ENCODE measurements at places on chromosomes 7 and 10. TPM values are rescaled to one million over a fixed set of nuclear protein-coding genes. Genes with fewer than 3 reads are reported as not detected.

SLC16A12 gene
- polyA plus RNA-seq = 1.4 TPM

PAX4 gene
- polyA plus RNA-seq = not detected

LIPJ gene
- not detected for polyA plus RNA-seq

- no peak for DNase-seq
These were observed 3.3 kb downstream of the IL2RA start for GRCh38 chr10:6058682-6059475.

AKR1C4 gene
- not detected for polyA plus RNA-seq

GRCh38 chr10:118032564-118032963, 14.2 kb downstream of the RAB11FIP2 start:
- DNase-seq = no peak

DNA sequence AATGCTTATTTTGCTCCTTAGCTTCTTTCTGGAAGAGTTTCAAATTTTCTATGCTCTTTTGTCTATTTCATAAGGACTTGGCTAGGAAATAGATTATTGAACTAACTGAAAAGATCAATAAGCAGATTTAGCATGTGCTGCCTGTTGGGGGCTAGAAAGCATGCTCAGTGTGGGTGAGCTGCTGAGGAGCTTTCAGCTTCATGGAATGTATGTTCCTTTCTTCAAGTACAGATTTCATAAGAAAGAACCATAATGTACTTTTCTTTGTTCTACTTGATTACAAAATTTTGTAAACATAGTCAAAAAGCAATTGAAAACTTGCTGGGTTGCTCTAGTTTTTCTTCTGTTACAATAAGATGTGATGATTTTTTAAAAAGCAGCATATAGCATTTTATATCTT, 73.8 kb downstream of the TAF3 start:
- DNase-seq = no peak

GRCh38 chr10:88147000-88147798, 283.8 kb downstream of the PTEN start:
- DNase-seq = no peak

DNA sequence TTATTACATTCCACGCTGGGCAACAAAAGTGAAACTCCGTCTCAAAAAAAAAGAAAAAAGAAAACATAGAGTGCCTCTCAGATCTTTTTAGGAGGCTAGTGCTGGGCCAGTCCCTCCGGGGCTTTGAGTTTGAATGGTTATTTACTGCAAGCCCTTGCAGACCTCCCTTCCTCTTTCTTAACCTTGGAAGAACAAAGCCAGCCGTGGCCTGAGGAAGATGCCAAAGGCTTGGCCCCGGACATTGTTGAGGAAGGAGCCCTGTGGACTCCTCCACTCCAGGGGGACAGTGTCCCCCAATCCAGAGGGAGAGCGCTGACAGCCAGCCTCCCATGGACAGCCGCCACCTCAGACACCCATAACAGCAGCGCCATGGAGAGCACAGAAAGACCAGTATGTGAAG, 5.0 kb downstream of the TSPAN33 start:
- DNase-seq = no peak

VAX1 gene
- not detected for polyA plus RNA-seq

GRCh38 chr10:85811405-85811804, 555.2 kb downstream of the GRID1 start:
- DNase-seq = no peak

DNA sequence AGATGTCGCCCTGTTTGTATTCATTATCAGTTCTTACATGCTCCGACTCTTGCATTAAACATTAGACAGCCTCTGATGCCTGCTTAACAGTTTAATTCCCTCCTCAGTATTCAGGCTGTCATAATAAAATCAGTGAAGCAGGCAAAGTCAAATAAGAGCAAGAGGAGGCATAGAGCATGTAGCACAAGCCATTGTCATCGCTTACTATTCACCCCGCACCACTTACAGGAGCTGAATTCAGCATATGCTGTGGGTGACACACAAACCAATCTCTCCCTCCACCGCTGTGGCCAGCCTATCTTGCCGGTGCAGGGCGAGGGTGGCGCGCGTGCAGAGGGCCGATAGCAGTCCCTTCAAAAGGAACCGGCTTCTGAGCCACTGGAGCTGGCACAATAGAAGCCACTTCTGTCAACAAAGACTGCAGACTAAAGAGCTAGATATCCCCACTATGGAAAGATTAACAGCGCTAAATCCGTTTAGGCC, 433.2 kb upstream of the MGMT start:
- DNase-seq = no peak

DNA sequence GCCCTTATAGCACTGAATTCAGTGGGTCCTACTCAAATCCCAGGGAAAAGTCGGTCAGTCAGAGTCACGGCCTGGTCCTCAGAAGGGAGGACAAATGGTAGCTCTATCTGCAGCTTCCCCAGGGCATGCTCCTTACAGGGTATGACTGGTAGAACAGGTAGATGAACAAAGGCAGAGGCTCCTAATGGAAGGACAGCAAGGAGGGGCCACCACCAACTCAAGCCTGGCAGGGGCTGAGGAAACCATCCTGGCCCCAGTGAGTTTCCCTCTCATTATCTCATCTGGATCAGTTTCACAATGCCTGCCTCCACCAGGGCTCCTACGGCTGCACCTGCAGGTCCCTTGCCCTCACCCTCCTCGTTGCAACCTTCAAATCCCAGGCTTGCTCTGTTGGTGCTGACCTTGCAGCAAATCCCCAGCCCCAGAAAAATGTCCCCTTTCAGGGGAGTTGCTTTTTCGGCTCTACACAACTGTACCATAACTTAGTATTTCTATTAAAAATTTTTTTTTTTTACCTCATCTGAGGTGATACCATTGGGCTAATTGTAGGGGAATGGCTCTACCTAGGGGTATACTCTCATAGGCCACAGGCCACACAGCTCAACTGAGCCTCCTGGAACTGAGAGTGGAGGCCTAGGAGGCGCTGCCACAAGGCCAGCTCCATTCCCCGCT, 2.4 kb upstream of the MYO1G start:
- no peak for DNase-seq

STEAP4 gene
- polyA plus RNA-seq = not detected

SPDYE2 gene
- polyA plus RNA-seq = not detected

GRCh38 chr7:99498546-99498944, 1.5 kb downstream of the ZNF394 start:
- no peak for DNase-seq

PRRT4 gene
- not detected for polyA plus RNA-seq

DNA sequence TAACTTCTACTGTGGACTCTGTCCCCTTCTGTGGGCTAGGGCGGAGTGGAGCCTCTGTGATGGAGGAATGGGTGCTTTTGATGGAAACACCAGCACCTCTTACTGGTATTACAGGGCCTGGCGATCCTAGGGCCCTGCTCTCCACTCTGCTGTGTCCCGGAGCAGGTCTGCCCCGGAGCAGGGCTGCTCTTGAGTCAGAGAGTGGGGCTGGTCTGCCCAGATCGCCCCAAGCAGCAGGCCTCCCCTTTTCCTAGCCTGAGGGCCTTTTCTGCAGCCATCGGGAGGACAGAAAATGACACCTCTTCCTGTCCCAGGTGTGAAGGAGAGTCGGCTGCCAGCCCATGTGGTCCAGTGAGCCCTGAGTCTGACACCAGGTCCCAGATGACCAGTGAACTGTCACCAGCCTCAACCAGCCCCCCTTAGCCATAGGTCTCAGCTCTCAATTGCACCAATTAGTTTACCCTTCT, 1.4 kb downstream of the ZNF282 start:
- no peak for DNase-seq

DNA sequence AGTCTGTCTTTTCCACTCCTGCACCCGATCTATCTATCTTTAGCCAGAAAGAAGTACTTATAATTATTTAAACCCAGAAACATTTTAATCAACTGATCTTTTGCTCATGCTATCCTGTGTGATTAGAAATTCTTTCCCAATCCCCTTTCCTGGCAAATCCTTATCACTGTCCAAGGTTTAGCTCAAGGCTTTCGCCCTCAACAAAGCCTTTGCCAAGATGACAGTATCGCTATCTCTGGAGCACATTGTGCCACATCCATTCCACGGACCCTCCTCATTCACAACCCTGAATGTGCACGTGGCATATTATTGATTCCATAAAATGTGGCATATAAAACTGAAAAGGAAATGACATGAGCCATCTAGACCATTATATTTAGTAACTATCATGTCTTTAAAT, 71.3 kb downstream of the PTN start:
- no peak for DNase-seq

TMEM140 gene
- 0.23 TPM for polyA plus RNA-seq

- DNase-seq = no peak
These were observed 94.7 kb downstream of the SORBS1 start for GRCh38 chr10:95466436-95466835.

DNA sequence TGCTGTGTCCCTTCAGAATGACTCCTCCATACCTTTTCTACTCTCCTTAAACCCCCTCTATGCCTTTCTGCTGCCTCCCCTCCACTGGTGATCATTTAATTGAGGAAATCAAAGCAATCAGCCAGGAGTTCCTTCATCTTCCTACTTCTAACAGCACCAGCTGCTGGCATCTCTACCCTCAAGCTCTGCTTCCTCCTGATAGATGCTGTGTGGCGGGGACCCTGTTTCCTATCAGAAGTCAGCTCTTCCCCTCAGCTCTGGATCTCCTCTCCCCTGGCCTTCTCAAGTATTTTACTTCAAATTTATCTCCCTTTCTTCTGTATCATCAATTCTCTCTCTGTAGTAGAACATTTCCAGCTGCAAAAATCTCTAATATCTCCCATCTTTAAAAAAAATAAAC, 183.7 kb downstream of the ELMO1 start:
- DNase-seq = no peak

- peak; percentile 35 for DNase-seq
These were observed 327.6 kb downstream of the TNS3 start for GRCh38 chr7:47254081-47254977.

GRCh38 chr7:78605119-78605518, 806.5 kb downstream of the PHTF2 start:
- DNase-seq = peak; percentile 35

CHRM2 gene
- 77.9 TPM for polyA plus RNA-seq

IGFBP3 gene
- 692 TPM for polyA plus RNA-seq

ELFN1 gene
- polyA plus RNA-seq = 7.8 TPM

GRCh38 chr7:87474533-87475358, 734 bp downstream of the ABCB4 start:
- DNase-seq = no peak

GRCh38 chr7:136062625-136063325, 85.6 kb upstream of the MTPN start:
- no peak for DNase-seq

DNA sequence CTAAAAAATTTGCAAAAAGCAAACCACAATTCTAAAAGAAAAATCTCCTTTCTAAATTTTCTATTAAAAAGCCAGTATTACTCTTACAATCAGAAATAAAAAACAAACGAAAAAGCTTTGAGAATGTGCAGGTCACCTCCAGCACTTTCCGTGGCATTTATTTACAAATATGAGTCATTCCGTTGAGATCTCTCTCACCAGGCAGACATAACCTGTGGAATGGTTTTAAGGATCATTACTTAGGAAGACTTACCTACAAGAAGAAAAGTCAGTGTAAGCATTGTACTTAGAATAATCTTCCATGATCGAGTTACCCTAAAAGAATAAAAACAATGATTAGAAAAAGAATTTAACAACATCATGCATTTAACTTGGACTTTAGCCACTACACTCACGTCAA, 3.3 kb downstream of the SUN3 start:
- no peak for DNase-seq

- no peak for DNase-seq
These were observed 972.8 kb upstream of the ZNF722 start for GRCh38 chr7:63025815-63026214.

DNA sequence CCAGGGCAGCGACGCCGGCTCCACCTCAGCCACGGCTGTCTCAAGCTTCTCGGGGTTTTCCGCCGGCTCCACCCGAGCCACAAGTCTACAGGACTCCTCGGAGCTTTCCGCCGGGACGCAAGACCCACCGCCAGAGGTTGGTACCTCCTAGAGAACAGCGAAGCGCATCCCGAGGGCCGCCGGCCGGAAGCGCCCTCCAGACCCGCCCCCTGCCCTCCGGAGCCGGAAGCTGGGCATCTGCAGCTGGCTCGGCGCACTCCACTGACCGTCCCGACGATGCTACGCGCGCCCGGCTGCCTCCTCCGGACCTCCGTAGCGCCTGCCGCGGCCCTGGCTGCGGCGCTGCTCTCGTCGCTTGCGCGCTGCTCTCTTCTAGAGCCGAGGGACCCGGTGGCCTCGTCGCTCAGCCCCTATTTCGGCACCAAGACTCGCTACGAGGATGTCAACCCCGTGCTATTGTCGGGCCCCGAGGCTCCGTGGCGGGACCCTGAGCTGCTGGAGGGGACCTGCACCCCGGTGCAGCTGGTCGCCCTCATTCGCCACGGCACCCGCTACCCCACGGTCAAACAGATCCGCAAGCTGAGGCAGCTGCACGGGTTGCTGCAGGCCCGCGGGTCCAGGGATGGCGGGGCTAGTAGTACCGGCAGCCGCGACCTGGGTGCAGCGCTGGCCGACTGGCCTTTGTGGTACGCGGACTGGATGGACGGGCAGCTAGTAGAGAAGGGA, at the start of gene MINPP1:
MINPP1 (plus strand) TSS at position 254 of the 726 bp plus-strand sequence; CDS start at position 277, 23 bp downstream.
- peak; percentile 84 for DNase-seq

GRCh38 chr7:139768249-139768824, 9.5 kb downstream of the HIPK2 start:
- DNase-seq = no peak

GRCh38 chr10:4763960-4764428, 62.0 kb upstream of the AKR1E2 start:
- peak; percentile 87 for DNase-seq

- DNase-seq = no peak
These were observed 219.3 kb upstream of the GLI3 start for GRCh38 chr7:42456267-42456666.

GRCh38 chr10:11331726-11332125, 279.7 kb downstream of the USP6NL start:
- DNase-seq = peak; percentile 4

PAPOLB gene
- not detected for polyA plus RNA-seq

EPHB4 gene
- polyA plus RNA-seq = 35.0 TPM

- no peak for DNase-seq
These were observed 16.1 kb downstream of the TECPR1 start for GRCh38 chr7:98235901-98236300.

GRCh38 chr7:156039971-156040677, 227.9 kb upstream of the SHH start:
- no peak for DNase-seq

- DNase-seq = no peak
These were observed 18.4 kb downstream of the TRIM24 start for GRCh38 chr7:138478499-138478908.

- no peak for DNase-seq
These were observed 249.1 kb upstream of the YAE1 start for GRCh38 chr7:39317107-39317506.

- peak; percentile 71 for DNase-seq
These were observed 18.6 kb upstream of the DNAJB6 start for GRCh38 chr7:157318015-157318706.

- no peak for DNase-seq
These were observed 199.1 kb downstream of the HERPUD2 start for GRCh38 chr7:35495844-35496243.
